Stimulated activated CD4-positive, alpha-beta T cell treated with anti-CD3 and anti-CD28 coated beads, Interleukin-15, amount 100 ng/mL, for 1 hour (primary cell): ENCODE measurements at places on chromosomes 3 and 15.

- no peak for DNase-seq
Measured at GRCh38 chr3:27724459-27725197, 2.5 kb upstream of the EOMES start.

- no peak for DNase-seq
Measured at GRCh38 chr15:62684123-62684808, 358.3 kb upstream of the TPM1 start.

DNA sequence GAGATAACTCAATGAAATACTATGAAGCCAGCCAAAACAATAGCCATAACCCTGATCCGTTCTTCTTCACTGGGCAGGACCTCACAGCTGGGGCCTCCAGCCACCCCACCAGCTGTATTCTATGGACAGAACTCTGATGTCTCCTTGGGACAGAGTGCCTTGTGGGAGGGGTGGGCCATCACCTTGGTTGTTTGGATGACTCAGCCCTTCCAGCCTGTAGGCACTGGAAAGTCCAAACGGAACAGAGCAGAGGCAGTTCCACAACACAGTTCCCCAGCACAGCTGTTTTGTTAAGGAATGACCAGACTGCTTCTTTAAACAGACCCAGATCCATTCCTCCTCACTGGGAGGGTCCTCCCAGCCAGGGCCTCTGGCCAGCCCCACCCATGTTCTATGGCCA, 31.9 kb upstream of the ZBED2 start:
- DNase-seq = no peak

DNA sequence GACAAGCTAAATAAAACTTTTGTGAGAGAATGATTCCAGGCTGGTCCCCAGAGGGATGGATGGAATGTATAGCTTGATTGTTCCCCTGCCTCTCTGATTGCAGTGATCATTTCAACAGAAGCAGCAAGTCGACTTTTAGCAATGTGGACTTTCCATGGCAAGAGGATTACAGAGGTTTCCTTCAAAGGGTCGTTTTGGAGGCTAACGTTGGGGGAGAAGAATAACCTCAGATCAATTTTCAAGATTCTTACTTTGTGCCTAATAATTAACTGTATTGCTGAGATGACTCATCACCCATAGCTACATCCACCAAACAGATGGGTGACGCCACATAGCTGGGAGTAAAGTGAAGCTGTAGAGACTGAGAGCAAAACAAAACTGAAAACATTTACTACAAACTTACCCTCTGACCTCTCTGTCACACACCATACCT, 79.9 kb downstream of the GTPBP8 start:
- no peak for DNase-seq

DNA sequence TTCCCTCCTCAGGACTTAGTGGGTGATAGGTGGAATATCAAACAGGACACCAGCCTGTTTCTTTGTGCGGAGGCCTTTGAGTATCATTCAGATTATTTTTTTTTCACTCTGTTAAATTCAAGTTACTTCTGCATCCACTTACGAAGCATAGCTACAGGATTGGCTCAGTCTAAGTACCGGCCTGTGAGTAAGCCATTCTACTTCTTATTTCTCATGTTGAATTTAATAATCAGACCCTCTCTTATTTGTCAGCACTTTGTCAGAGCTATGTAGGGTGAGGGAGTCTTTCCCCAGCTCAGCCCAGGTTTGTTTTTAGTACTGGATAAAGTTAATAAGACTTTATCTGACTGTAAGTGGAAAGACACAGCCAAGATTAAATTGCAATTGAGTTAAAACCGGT, 54.7 kb downstream of the ITPR1 start:
- no peak for DNase-seq

DNA sequence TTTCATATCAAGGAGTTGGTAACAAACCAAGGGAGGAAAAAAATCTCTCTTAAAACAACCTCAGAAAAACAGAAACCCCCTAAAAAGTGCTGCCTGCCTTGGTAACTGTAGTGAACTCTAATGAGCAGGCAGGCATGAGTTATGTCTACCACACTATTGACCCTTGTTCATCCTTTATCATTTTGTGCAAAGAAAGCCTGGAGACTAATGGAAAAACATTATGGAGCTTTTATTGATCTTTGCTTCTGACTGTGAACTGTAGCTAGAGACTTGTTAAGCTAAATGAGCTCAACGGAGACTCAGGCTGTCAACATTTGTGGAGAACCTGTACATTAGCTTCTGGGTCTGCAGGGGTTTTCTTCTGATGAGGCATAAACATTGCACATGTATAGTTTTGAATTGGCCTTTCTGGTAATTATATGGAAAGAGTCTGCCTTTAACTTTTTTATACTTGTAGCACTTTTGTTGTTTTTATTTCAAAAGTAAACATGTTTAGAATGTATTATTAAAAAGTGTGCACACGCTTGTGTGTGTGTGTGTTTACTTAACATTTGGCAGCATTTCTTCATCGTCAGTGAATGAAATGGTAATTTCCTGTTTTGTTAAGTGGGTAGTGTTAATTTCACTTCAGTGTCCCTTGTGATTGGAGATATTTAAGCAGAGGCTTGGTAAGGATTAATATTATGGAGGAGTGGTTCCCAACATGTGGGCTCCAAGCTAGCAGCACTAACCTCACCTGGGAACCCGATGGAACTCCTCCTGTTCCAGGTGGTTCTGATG, 15.9 kb upstream of the SPTSSB start:
- no peak for DNase-seq

- no peak for DNase-seq
Measured at GRCh38 chr3:27666708-27667107, 55.4 kb downstream of the EOMES start.

GRCh38 chr3:46660543-46661523, 32.6 kb downstream of the ALS2CL start:
- DNase-seq = no peak

GRCh38 chr3:132236701-132237651, 80.2 kb upstream of the ACP3 start:
- no peak for DNase-seq

DNA sequence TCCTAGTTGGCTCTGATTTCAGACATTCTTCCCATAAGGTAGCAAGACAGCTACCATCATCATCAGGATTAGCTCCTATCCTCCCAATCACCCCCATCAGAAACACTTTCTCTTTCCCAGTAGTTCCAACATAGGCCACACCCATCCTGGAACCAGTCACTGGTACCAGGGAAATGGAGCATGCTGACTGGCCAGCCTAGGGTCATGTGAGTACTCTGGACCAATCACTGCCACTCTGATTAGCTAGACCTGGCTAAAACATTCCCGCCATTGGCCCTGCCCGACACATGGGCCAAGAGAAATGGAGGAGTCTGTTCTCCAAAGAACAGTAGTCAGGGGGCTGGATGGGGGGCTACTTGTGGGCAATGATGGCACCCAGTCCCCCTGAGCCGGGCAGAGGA, 12.4 kb downstream of the EFCC1 start:
- DNase-seq = no peak
